ENCODE measurements at places on chromosomes 5 and 9.

GRCh38 chr5:123518111-123518510, 6.1 kb downstream of the CSNK1G3 start:
- no peak for DNase-seq

DNA sequence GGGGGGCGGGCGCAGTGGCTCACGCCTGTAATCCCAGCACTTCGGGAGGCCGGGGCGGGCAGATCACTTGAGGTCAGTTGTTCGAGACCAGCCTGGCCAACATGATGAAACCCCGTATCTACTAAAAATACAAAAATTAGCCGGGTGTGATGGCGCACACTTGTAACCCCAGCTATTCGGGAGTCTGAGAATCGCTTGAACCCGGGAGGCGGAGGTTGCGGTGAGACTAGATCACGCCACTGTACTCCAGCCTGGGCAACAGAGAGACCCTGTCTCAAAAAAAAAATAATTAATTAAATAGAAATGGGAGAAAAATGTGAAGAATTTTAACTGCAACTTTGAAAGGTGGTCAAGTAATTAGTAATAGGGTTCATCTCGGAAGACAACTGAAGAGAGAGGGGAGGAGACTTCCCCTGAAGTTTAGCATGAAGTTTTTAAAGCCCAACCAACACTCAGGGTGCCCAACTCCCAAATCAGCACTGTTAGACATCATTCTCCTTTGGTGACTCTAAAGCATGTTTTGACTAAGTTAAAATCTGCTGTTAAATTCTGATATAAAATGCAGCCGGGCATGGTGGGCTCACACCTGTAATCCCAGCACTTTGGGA, 1.4 kb upstream of the CSNK1A1 start:
- DNase-seq: no peak

- DNase-seq: no peak
Measured at GRCh38 chr5:116137544-116138378, 52.9 kb downstream of the COMMD10 start.

- DNase-seq: no peak
Measured at GRCh38 chr5:57299986-57300385, 126.1 kb downstream of the GPBP1 start.

DNA sequence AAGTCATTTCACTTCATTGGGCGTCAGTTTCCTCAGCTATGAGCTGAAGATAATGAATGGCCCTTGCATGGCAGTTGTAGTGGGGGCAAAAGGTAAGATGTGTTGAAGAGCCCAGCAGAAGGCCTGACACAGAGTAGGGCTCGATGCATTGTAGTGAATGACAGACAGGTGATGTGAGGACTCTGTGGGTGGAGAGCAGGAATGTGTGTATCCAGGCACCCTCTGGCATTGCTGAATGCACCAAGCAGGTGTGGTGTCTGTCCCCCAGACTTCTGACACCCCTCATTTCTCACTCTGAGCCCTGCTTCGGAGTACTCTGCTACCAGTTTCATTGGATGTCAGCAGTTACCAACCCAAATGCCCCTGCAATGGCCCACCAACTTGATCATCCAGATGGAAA, 22.4 kb downstream of the LHX2 start:
- DNase-seq: no peak

- no peak for DNase-seq
Measured at GRCh38 chr5:34490506-34491250, 165.4 kb upstream of the RAI14 start.

DNA sequence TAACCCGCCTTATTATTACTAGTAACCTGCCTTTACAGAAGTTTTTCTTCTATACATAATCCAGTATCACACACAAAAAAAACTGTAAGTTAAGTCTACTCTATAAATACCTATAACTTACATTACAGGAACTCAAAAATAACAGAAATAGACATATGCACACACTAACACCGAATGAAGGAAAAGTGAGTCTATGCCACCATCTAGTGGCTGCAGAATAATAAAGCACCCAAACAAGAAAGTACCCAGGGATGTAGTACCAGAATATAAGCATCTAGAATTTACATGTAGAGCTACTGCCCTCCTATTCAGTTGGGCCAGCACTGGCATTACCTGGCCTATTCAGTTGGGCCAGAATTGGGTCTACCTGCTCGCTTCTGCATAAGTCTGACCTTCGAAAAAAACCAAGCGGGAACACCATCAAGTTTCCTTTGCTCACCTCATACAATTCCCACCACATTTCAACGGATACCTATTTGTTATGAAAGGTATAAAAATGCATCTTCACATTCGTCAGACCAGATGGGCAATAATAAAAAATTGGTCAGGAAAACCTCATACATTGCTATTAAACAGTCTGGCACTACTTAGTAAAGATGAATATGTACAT, 4.0 kb upstream of the NIPSNAP3A start:
- no peak for DNase-seq

GRCh38 chr5:132807163-132807838, 5.8 kb upstream of the SOWAHA start:
- DNase-seq: no peak

- no peak for DNase-seq
Measured at GRCh38 chr5:151805414-151806223, 33.9 kb downstream of the G3BP1 start.

DNA sequence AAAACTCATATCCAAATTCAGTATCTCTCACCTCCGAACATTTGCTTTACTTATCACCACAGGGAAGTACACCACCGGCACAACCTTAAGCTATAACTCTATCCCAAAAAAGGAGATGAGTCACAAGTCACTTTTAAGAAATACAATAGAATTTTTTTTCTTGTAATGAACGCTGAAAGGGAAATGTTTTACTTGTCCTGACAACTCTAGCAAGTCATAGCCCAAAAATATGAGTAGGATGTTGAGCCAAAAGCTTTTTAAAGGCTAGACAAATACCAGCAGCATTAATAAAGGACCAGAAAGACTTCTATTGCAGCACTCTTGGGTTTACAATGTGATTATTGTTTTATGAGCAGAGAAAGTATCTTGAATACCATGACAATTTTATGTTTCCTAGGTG, 147.3 kb upstream of the FST start:
- DNase-seq: no peak

DNA sequence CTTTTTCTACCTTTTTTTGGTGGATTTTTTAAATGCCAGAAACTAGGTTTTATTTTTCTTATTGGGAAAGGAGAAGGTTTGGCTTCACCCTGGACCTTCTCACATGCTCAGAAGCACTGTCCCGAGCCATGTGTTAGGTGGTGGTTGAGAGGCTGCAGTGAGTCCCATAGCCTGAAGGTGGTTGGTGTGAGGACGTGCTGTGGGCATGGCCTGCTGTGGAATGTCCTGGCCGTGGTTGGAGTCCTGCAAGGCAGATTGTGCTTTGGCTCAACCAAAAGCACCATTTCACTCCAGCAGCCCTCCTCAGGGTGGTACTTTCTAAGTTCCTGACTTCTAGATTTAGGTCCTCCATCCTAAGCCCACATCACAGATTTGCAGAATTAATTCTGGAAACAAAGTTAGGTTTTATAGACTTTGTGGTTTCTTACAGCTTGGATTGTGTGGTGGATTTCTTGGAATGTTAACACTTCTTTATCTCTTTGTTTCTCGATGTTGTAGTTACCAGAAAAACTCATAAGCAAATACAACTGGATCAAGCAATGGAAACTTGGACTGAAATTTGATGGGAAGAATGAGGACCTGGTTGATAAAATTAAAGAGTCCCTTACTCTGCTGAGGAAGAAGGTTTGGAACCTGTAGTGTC, 22.6 kb downstream of the OTULIN start:
- DNase-seq: no peak

DNA sequence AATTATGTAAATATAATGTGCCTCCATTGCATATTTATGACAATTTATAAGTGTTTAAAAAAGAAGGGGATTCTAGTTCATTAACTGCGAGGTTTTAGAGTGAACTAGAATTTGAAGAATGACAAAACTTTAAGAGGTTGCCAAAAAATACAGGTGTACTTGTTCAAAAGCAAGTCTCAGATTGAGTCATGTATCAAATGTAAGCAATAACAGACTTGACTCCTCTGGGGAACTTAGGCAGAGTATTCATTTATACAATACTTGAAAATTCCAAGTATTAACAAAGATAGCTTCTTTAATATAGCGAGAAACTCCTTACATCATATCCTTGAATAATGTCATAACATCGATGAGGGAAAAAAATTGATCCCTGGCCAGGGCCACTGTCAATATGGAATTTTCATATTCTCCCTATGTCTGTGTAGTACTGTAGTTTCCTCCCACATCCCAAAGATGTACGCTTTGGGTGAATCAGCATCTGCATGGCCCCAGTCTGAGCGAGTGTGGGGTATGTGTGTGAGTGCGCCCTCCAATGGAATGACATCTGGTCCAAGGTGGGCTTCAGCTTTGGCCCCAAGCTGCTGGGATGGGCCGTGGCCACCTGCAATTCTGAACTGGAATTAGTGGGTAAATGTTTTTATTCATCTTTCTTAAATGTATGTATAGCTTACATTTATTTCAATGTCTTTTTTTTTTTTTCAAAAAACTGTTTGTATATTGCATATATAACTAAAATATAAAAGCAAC, 70.1 kb downstream of the RIC1 start:
- no peak for DNase-seq

DNA sequence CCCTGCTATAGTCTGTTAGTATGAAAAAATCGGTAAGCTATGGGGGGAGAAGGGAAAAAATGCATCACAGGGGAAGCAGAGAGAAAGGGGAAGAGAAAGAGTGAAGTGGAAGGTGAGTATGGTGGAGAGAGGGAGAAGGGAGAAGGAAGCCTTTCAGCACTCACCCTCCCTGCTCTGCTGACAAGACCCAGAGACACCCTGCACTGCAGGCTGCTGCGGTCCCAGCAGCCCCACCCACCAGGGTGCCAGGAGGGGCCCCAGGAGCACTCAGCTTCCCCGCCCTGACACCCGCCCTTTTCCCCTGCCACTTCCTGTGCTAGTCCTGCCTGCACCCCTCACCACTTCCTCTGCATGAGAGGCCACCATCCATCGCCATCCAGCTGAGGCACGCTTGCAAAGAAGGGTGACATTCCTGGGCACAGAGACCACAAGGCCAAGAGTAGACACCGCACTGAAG, 12.7 kb downstream of the STK10 start:
- DNase-seq: peak; percentile 80

Data from hematopoietic multipotent progenitor cell (in vitro differentiated cells).